Forelimb muscle (tissue), 1 donor: ENCODE measurements at places on chromosomes 5 and 9.

- DNase-seq: peak; percentile 22
Observed at GRCh38 chr5:115209279-115209678, 39.6 kb upstream of the TRIM36 start.

- DNase-seq: no peak
Observed at GRCh38 chr5:82613891-82614290, 335.7 kb upstream of the RPS23 start.

DNA sequence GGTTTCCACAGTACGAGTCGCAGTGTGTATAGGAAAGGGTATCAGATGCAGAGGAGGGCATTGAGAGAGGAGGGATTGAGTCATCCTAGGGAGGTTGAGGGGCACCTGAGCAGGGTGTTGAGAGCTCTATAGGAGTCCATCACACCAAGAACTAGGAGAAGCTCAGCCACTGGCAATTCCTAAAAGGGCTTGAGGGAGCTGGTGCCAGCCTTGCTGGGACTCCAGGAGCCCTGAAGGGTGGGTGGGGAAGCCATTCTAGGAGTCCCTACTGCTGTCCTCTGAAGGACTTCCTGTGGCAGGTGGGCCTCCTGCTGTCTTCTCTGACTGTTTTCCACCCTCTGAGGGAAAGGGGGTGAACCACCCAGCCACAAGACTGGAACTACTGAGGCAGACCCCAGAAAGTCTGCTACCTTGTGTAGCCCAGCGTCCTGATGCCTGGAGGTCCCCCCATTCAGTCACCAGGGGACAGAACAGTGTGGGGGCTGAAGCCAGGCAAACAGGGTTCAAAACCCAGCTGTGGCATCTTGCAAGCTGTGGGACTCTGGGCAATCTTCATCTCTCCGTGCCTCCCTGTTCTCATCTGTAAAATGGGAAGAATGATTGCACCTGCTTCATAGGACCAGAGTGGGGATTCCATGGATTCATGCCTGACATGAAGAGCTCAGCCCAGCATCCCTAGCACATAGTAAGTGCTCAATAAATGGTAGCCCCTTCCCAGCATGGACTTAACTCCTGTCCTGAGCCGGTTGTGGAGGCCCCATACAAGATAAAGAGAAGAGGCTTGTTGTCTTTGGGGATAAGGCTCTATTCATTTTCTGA is 149.5 kb downstream of the C9orf50 start:
- DNase-seq: no peak

GRCh38 chr5:104084896-104085295 is 522.3 kb upstream of the NUDT12 start:
- DNase-seq: no peak

DNA sequence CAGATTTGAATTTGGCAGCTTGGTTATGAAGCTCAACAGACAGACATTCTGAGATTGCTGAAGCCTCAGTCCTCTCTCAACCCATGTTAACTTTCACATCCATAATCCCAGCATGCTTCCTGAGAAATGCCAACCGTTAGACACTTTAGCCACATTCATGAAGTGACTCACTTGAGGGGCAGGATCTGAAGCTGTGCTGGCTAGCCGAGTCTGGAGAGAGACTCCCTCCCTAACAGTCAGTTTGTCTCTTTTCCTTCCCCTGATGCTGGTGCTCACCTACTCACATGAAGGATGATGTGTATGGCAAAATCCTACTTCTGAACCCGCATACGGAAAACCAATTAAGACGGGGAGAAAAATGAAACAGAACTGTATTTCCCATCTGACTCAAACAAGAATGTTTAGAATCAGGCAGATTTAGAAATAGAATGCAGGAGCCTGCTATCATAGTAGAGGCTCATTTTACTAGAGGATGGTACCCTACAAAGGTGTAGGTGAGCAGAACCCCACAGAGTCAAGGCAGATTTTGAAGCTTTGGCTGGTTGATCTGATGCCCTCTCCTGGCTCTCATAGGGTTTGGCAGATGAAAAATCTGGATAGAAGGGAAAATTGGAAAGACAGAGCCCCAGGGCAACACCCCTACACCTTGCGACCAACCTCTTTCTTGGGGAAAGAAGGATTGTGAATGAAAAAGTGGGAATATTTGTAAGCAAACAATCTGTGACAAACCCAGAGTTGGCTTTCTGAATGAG is 150.9 kb upstream of the LHFPL2 start:
- DNase-seq: no peak

GRCh38 chr5:143056792-143057579 is 286.8 kb downstream of the ARHGAP26 start:
- no peak for DNase-seq

DNA sequence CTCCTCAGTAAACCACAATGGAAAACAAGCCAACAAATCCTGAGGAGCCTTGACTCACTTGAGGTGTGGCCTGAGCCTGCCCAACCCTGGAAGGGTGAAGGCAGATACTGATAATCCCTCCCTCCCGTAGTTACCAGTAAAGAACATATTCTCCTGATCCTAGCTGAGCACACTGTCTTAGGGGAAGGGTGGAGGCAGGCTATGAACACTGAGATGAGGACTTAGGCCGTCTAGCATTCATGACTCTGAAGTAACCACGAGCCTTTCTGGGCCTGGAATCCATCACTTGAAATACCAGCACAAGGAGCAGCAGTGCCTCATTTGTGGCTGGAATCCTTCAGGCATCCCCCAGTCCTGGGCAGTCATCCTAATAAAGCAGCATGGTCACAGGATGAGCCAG is 124.5 kb upstream of the PRLR start:
- no peak for DNase-seq

DNA sequence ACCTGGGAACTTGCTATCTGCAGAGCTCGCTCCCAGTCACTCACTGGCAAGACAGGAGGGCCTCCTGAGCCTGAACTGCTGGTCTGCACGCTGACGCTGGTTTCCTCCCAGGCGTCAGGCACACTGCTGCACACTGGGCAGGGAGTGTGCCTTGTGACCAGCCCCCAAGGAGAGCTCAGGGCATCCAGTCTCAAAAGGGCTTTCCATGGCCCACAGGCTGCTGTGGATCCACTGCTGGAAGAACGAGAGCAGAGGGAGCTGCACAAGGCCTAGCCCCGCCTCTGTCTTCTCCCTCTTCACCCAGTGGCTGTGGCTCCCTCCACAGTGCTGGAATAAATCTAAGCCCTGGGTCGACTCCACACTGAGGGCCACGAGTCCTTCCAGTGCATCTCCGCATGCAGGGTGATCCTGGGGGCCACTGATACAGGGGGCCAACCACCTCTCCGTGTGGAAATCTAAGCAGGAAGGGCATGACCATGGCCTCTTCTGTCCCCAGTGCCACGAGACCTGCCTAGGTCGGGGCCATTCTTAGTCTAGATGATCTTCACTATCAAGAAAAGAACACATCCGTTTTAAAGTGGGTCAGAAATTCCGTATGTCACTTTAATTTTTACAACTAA is 93.6 kb downstream of the CAMSAP1 start:
- DNase-seq: no peak

GRCh38 chr9:114706711-114707110 is 24.7 kb upstream of the TEX48 start:
- DNase-seq: no peak

DNA sequence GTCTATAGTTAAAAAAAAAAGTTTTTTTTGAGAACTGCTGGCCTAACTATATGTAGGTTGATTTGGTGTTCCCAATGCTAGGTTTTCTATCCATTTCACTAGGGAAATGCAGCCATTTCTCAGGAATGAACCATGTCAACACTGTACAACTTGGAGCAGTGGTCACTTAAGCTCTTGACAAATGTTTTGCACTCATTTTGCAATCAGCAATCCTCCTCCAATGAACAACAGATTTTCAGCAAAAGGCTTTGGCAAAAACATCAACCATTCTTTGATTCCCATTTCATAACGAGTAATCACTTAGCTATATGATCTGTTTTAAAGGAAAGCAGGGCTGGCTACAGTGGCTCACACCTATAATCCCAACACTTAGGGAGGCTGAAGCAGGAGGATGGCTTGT is 17.9 kb downstream of the STRBP start:
- no peak for DNase-seq

GRCh38 chr5:142385194-142385593 is 60.4 kb upstream of the SPRY4 start:
- DNase-seq: no peak

- DNase-seq: no peak
Observed at GRCh38 chr5:112979723-112980122, 3.1 kb downstream of the DCP2 start.

GRCh38 chr9:6884990-6885389 is 127.2 kb downstream of the KDM4C start:
- DNase-seq: no peak

DNA sequence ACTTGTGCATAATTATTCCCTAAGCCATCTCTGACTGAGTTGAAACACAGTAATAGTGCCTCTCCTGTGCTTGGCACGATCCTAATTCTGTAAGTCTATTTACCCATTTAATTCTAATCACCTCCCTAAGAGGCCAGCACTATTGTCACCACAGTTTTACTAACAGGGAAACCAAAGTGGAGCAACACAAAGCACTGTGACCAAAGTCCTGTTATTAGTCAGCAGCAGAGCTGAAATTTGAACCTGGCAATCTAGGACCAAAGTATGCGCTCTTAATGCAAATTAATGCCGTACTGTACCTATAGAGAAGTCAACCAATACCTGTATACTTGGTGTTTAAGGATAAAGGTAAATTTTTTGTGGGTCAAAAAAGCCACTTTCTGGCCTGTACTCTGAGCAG is 77.1 kb upstream of the CNTLN start:
- DNase-seq: no peak

DNA sequence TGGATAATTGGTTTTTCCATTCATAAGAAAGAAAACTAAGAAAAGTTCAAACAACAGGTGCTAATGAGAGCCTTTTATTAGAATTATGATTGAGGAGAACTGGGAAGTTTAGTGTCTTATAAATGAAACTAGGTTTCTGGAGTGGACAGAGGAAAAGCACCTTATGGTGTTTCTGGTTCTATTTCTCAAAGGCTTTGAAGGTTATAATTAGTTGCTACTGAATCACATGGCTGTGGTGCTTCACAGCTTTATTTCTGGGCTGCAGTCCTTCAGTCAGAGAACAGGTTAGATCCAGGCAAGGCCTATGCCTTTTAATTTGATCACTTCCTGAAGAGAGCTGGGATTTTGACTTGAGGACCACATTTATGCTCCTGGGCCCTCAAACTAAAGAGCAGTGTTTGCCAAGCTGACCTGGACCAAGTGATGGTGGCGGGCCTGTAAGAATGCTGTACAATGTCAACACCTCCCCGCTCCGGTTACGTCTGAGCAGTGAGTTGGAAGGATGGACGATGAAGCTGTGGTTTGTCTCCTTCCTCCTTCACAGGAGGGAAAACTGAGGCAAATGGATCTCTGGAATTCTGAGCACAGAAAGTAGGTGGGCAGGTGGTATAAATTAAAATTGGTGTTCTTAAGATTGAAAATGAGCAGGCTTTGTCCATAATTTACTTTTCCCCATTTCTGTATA is 56.0 kb downstream of the ZNF462 start:
- DNase-seq: no peak
